ENCODE measurements at places on chromosomes 1 and 21.
A peak's percentile ranks its signal among the peaks of the same experiment; 100 is the strongest.

- no peaks in the 10 kb centered on the region for H3K27me3 ChIP-seq
- peak overlapping the region; percentile 75 for H3K4me3 ChIP-seq
- peak overlapping the region; percentile 98 for H3K27ac ChIP-seq
- no peaks in the 10 kb centered on the region for H3K36me3 ChIP-seq
These were observed 881 bp downstream of the USP25 start for GRCh38 chr21:15730484-15731242.

- H3K4me1 ChIP-seq, result no peaks in the 10 kb centered on the region
- H3K36me3 ChIP-seq, result no peaks in the 10 kb centered on the region
- H3K27me3 ChIP-seq, result no peaks in the 10 kb centered on the region
- H3K27ac ChIP-seq, result no peak overlapping the region
These were observed 1142.1 kb upstream of the PRMT6 start for GRCh38 chr1:105914403-105914802.

DNA sequence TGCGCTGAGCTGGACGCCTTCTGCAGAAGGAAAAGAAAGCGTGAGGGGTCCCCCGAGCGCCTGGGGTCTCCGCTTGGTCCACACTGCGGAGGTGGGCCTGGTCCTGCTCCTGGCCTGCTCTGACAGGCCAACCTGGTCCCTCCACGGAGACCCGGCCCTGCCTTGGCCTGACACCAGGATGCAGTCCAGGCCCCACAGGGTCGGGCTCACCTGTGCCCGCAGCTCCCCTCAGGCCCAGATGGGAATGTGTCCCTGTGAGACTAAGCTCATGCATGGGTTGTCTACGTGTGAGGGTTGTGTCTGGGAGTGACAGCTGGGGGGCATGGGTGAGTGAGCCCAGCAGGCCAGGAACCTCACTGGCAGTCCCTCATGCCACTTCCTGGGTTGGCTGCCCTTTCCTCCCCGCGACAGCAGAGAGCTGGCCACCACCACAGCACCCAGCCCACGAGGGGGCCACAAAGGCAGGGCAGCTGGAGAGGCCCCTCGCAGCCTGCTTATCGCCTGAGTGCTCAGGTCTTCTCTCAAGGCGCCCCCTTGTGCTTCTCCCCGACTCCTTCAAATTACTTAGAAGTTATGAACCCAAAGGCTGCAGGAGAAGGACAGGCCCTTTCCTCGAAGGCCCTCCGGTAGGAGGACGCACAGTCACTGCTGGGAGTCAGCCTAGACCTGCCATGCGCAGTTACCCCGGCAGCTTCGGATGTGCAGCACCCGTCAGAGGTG, 41.1 kb downstream of the SLC45A1 start:
- no peaks in the 10 kb centered on the region for H3K27me3 ChIP-seq
- DNase-seq, result no peak
- H3K36me3 ChIP-seq, result peaks cover 100% of the 10 kb centered on the region
- peaks cover 29% of the 10 kb centered on the region for H3K4me1 ChIP-seq

DNA sequence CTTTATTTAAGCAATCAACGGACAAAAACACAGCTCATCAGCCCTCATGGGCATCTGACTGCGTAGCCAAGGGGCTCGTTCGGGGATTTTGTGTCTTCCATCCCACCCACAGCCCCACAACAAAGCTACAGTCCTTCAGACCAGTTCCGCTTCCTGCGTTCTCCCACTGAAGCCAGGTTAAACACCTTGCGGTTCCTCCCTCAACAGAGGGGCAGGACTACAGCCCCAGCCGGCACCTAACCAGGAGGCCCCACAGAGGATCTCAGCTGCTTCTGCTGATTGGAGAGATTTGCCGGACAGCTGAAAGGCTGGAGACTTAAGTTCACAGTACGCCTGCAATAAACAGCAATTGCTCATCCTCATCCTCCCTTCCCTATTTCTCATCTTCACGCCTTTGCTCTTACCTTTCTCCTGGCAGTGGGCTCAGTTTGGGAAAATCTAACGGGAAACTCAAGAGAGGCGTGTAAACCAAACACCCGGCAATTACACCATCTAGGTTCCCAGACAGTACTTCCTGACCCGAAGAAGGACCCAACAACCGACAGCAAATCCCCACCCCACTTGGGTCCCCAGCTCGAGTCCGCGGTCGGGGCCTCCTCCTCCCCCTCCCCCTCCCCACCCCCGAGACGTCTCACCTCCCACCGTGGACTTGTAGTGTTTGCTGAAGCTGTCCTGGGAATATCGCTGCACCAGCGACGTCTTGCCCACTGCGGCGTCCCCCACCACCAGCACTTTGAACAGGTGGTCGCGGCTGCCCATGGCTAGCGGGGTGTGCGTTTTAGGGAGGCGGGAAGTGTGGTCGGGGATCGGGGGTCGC, 876 bp downstream of the RAB29 start:
- peak overlapping the region; percentile 74 for H3K27ac ChIP-seq
- no peaks in the 10 kb centered on the region for H3K27me3 ChIP-seq
- H3K4me3 ChIP-seq, result peak overlapping the region; percentile 92
- H3K4me1 ChIP-seq, result peaks cover 15% of the 10 kb centered on the region
- DNase-seq, result no peak

- H3K36me3 ChIP-seq, result peaks cover 22% of the 10 kb centered on the region
- H3K4me1 ChIP-seq, result no peaks in the 10 kb centered on the region
- no peak for DNase-seq
- no peak overlapping the region for H3K27ac ChIP-seq
- no peaks in the 10 kb centered on the region for H3K27me3 ChIP-seq
These were observed 55.0 kb downstream of the TTC3 start for GRCh38 chr21:37128076-37128475.

GRCh38 chr1:226274138-226274537, 34.8 kb downstream of the LIN9 start:
- no peak overlapping the region for H3K27ac ChIP-seq
- H3K4me1 ChIP-seq, result peaks cover 19% of the 10 kb centered on the region
- no peak overlapping the region for H3K4me3 ChIP-seq
- no peaks in the 10 kb centered on the region for H3K27me3 ChIP-seq
- no peak for DNase-seq

DNA sequence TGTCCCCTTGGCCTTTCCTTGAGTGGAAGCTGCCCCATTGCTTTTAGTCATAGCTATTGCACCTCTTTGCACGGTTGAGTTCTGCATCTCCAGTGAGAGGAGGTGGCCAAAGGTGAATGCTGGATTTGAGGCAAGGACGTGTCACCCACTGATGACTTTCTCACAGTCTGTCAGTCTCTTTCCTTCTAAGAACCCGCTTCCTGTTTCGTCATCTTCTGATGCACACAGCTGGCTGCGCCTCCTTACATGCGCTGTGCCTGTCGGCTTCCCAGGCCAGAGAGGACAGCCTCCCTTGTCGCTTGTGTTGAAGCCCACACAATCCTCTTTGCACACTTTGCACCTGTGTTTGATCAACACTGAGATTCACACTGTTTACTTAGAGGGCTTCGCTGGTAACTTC, 41.8 kb upstream of the PWP2 start:
- H3K36me3 ChIP-seq, result peaks cover 83% of the 10 kb centered on the region
- peak; percentile 77 for DNase-seq
- H3K4me3 ChIP-seq, result no peak overlapping the region
- H3K4me1 ChIP-seq, result peaks cover 8% of the 10 kb centered on the region

GRCh38 chr1:47323599-47324031, 9.7 kb upstream of the STIL start:
- DNase-seq, result peak; percentile 69
- H3K36me3 ChIP-seq, result no peaks in the 10 kb centered on the region
- H3K27ac ChIP-seq, result peak overlapping the region; percentile 54
- H3K27me3 ChIP-seq, result no peaks in the 10 kb centered on the region

GRCh38 chr1:112325504-112325903, 70.5 kb upstream of the CTTNBP2NL start:
- H3K4me3 ChIP-seq, result no peak overlapping the region
- H3K27me3 ChIP-seq, result peaks cover 7% of the 10 kb centered on the region
- no peak overlapping the region for H3K27ac ChIP-seq
- DNase-seq, result no peak
- H3K36me3 ChIP-seq, result no peaks in the 10 kb centered on the region

DNA sequence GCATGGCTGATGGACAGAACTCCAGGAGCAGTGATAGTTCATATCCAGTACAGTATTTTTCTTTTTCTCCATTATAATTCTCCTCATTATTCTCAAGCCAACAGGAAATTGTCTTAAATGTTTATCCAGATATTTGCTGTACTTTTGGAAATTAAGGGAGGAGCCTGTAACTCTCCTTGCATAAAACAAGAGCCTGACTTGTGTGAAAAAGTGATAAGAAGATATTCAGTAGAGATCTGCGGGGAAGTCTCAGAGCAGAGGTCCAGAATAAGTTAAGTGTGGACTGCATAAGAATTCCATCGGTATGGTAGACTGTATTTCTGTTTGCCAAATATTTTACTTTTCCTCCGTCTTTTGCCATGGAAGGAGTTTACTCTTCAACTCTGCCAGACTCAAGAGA, 70.2 kb downstream of the BACH1 start:
- no peaks in the 10 kb centered on the region for H3K4me1 ChIP-seq
- H3K4me3 ChIP-seq, result no peak overlapping the region
- no peaks in the 10 kb centered on the region for H3K27me3 ChIP-seq
- H3K27ac ChIP-seq, result no peak overlapping the region
- H3K36me3 ChIP-seq, result peaks cover 5% of the 10 kb centered on the region
- DNase-seq, result no peak

- no peaks in the 10 kb centered on the region for H3K27me3 ChIP-seq
- H3K36me3 ChIP-seq, result peaks cover 39% of the 10 kb centered on the region
- peak overlapping the region; percentile 68 for H3K4me3 ChIP-seq
- H3K4me1 ChIP-seq, result peaks cover 90% of the 10 kb centered on the region
These were observed 2.7 kb downstream of the CAPN2 start for GRCh38 chr1:223714849-223715603.

DNA sequence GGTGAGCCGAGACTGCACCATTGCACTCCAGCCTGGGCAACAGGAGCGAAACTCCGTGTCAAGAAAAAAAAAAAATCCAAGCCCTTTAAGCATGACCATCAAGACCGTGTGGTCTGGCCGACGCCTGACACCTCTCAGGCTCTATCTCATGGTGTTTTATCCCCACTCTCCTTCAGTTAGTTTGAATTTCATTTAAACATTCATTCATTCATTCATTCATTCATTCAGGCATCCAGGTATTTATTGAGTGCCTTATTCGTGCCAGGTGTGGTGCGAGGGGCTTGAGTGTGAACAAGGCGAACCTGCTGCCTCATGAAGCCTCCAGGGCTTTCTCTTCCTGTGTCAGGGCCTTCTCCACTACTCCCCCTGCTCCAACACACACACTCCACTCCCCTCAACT, 22.6 kb upstream of the OPRD1 start:
- no peaks in the 10 kb centered on the region for H3K27me3 ChIP-seq
- no peak for DNase-seq
- peaks cover 4% of the 10 kb centered on the region for H3K4me1 ChIP-seq

- H3K36me3 ChIP-seq, result no peaks in the 10 kb centered on the region
- no peak overlapping the region for H3K4me3 ChIP-seq
- no peaks in the 10 kb centered on the region for H3K27me3 ChIP-seq
- H3K4me1 ChIP-seq, result no peaks in the 10 kb centered on the region
- no peak for DNase-seq
These were observed 14.3 kb downstream of the SAMSN1 start for GRCh38 chr21:14531757-14532316.

GRCh38 chr1:234205966-234206365, 167.3 kb upstream of the COA6 start:
- H3K36me3 ChIP-seq, result no peaks in the 10 kb centered on the region
- H3K27me3 ChIP-seq, result no peaks in the 10 kb centered on the region
- H3K4me3 ChIP-seq, result no peak overlapping the region
- H3K27ac ChIP-seq, result no peak overlapping the region

GRCh38 chr21:15706696-15707095, 23.1 kb upstream of the USP25 start:
- peak overlapping the region; percentile 20 for H3K27ac ChIP-seq
- DNase-seq, result peak; percentile 87
- H3K36me3 ChIP-seq, result no peaks in the 10 kb centered on the region
- H3K27me3 ChIP-seq, result no peaks in the 10 kb centered on the region

DNA sequence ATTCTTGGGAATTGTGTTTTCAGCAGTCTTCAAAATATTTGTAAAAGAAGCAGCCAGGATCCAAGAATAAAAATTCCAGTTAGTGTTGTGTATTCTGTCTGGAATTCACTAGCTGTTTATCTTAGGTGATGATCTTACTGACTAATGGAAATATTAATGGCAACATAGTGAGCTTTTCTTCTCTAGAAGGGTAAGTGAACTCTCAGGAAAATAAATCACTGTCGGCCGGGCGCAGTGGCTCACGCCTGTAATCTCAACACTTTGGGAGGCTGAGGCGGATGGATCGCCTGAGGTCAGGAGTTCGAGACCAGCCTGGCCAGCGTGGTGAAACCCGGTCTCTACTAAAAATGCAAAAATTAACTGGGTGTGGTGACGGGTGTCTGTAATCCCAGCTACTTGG, 87.4 kb upstream of the KIF1B start:
- peaks cover 24% of the 10 kb centered on the region for H3K36me3 ChIP-seq
- H3K27ac ChIP-seq, result peak overlapping the region; percentile 50
- no peaks in the 10 kb centered on the region for H3K27me3 ChIP-seq
- no peaks in the 10 kb centered on the region for H3K4me1 ChIP-seq
- no peak overlapping the region for H3K4me3 ChIP-seq

GRCh38 chr1:64488862-64489261, 18.9 kb downstream of the CACHD1 start:
- no peaks in the 10 kb centered on the region for H3K27me3 ChIP-seq
- no peaks in the 10 kb centered on the region for H3K36me3 ChIP-seq
- DNase-seq, result no peak
- no peak overlapping the region for H3K4me3 ChIP-seq

- no peak overlapping the region for H3K27ac ChIP-seq
- H3K36me3 ChIP-seq, result no peaks in the 10 kb centered on the region
- no peak overlapping the region for H3K4me3 ChIP-seq
- peaks cover 57% of the 10 kb centered on the region for H3K27me3 ChIP-seq
- DNase-seq, result no peak
These were observed 174.1 kb upstream of the IGSF21 start for GRCh38 chr1:17933501-17933900.

- no peaks in the 10 kb centered on the region for H3K36me3 ChIP-seq
- H3K27me3 ChIP-seq, result no peaks in the 10 kb centered on the region
- H3K27ac ChIP-seq, result no peak overlapping the region
- no peak for DNase-seq
These were observed 134.8 kb downstream of the ATG4C start for GRCh38 chr1:62918700-62919099.

DNA sequence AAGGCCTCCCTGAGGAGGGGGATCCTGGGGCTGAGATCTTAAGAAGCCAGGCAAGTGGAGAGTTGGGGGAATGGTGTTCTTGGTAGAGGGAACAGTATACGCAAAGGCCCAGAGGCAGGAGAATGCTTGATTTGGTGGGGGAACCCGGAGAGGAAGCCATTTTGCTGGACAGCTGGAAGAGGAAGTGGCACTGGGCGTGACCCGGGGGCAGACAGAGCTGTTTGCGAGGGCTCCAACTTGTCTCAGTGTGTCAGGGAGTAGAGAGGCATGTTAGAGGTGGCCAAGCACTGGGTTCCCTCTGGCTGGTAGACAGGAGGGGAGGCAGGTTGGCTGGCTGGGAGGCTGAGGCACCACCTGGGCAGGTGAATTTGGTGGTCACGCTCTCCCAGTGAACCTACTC, 96.3 kb upstream of the ACTL8 start:
- no peak overlapping the region for H3K27ac ChIP-seq
- H3K27me3 ChIP-seq, result no peaks in the 10 kb centered on the region
- DNase-seq, result no peak
- H3K4me1 ChIP-seq, result no peaks in the 10 kb centered on the region
- peaks cover 60% of the 10 kb centered on the region for H3K36me3 ChIP-seq
- H3K4me3 ChIP-seq, result no peak overlapping the region

All from stomach (tissue), 19 donors.